Breast epithelium (tissue), 4 donors: ENCODE measurements at places on chromosomes 1 and 21.

DNA sequence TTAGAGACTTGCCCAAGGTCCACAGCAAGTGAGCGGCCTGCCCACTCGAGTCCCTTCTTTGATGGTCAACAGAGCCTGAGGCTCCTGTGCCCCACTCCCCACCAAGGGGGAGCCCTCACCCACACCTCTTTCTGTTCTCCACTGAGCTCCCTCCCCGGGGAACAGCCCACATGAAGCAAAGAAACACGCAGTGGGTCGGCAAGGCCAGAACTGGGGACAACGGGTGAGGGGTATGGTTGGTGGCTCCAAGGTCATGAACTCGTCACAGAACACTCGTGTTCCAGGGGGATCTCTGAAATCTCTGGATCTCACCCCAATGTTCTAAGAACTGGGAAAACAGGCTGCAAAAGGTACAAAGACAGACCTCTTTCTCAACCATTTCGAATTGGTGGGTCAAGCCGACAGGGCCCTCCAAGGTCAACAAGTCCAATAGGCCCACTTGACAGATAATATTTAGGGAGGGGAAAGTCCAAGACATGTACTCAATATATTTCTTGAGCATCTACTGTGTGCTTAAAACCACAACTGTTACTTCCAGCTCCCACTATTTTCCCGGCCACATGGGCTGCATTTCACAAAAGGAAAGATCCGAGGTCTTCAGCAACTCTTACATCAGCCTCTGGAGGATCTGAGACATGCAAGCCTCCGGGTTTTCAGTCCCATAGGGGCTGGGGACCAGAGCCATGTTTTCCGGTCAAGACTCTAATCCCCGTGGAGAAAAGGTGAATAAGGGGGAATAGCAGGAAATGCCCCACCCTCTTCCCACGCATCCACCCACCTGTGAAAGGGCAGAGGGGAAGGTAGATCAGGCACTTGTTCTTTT, 1.1 kb upstream of the RAP1GAP start:
- DNase-seq: no peak

DNA sequence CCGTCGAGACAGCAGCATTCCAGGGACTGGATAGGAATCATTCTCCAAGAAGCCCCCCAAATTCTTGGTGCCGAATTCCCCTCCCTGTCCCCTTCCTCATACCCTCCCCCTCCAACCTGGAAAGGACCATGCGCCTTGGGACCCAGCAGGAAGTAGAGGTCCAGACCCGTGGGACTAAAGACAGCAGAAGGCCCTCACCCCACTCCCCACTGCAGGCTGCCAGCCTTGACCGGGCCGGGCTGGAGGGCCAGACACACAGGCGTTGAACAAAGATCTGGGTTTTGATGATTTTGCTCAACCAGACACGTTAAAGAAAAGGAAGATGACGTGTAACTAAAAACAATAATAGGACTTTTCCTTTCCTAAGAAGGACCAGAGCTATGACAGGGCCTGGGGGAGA, 286.5 kb downstream of the NPHP4 start:
- no peak for DNase-seq

DNA sequence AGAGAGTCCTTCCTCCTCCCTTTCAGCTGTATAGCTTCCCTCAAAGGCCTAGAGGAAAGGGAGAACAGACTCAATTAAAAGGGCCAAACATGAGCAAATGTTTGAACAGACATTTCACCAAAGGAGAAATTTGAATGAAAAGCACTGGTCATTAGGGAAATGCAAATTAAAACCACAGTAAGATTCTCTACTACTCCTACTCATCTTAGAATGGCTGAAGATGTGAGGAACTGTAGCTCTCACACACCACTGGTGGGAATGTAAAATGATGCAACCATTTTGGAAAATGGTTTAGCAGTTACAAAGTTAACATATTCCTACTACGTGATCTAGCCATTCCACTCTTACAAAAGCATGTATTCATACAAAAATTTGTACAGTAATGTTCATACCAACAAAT, 253.0 kb upstream of the HOOK1 start:
- DNase-seq: no peak

- DNase-seq: no peak
Observed at GRCh38 chr1:201717286-201717685, 111.7 kb upstream of the IPO9 start.

GRCh38 chr1:198156745-198157240, at the start of gene NEK7:
Gene NEK7, plus strand, starts transcription at chr1:198156998. Its CDS starts 75,583 bp downstream, at chr1:198232581.
- peak; percentile 80 for DNase-seq

GRCh38 chr1:163165119-163165518, 37.6 kb downstream of the RGS5 start:
- DNase-seq: no peak

- no peak for DNase-seq
Observed at GRCh38 chr1:160905617-160905989, 20.6 kb upstream of the ITLN1 start.

DNA sequence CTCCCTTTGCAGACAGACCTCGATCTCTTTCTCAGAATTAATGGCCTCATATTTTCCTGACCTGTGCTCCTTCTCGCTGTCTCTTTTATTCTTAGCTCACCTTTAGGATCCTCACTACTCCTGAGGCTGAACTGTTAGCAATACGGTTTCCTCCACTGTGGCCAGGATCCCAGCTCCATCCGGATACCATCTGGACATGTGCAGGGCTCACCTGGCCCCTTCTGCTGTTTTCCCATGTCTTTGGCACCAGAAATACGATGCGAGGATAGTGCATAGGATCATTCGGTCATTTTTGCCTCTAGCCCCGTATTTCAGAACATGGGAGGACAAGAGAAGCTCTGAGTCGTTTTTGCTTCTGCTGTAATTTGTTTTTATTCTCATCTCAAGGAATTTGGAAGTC, 108.5 kb upstream of the KIF26B start:
- DNase-seq: no peak

- DNase-seq: no peak
Observed at GRCh38 chr21:15713412-15713811, 16.4 kb upstream of the USP25 start.

- DNase-seq: no peak
Observed at GRCh38 chr1:39472826-39473225, 18.6 kb upstream of the BMP8A start.
